Stimulated activated CD8-positive, alpha-beta memory T cell treated with anti-CD3 and anti-CD28 coated beads, Interleukin-2, amount 100 ng/mL, for 48 hours (primary cell): ENCODE measurements at places on chromosomes 12 and 14.

GRCh38 chr12:12622418-12622817 lies 10.7 kb downstream of the CREBL2 start:
- no peak for DNase-seq

DNA sequence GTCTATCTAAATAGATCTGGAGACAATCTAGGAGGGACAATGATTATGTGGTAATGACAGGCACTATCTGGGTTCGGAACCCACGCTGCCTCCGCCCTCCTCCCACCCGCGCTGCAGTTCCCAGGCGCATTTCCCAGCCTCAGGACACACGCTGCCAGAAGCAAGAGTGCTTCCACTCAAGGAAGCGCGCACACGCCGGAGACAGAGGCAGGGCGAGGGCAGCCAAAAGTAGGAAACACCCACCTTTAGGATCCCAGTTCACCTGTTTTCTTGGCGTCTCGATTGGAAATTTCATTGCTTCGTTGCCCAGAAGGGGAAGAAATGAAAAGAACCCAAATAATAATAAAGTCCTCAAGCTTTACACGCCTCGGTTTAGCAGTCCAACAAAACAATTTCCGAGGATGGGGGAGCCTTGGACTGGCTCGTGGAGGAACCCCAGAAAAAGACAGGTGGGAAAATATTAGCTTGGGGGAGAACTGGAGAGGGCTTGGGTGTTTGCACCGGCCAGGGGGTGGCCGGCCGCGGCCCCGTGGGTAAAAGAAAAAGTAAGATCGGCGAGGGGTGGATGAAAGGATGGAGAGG lies 474 bp downstream of the KCNK10 start:
- DNase-seq = no peak

GRCh38 chr14:65738339-65738738 lies 325.8 kb downstream of the FUT8 start:
- no peak for DNase-seq

- DNase-seq = no peak
Observed at GRCh38 chr14:29528889-29529288, 398.8 kb downstream of the PRKD1 start.

GRCh38 chr14:104794099-104794498 lies 1.4 kb downstream of the AKT1 start:
- peak; percentile 63 for DNase-seq

- no peak for DNase-seq
Observed at GRCh38 chr12:95516757-95517156, 34.5 kb downstream of the USP44 start.

- no peak for DNase-seq
Observed at GRCh38 chr12:88248606-88249005, 106.5 kb downstream of the TMTC3 start.

GRCh38 chr12:48105867-48106680 lies at the start of gene SENP1:
TSS of gene SENP1 (minus strand) at chr12:48106079. CDS start at chr12:48101472, 4,607 bp downstream.
- DNase-seq = peak; percentile 88

GRCh38 chr12:19689801-19690472 lies 250.6 kb downstream of the AEBP2 start:
- no peak for DNase-seq

- DNase-seq = peak; percentile 62
Observed at GRCh38 chr14:102928412-102929240, 6.2 kb downstream of the AMN start.

GRCh38 chr12:1907652-1908611 lies 10.5 kb downstream of the CACNA2D4 start:
- peak; percentile 19 for DNase-seq

GRCh38 chr14:68286667-68287066 lies 467.1 kb downstream of the RAD51B start:
- DNase-seq = no peak

DNA sequence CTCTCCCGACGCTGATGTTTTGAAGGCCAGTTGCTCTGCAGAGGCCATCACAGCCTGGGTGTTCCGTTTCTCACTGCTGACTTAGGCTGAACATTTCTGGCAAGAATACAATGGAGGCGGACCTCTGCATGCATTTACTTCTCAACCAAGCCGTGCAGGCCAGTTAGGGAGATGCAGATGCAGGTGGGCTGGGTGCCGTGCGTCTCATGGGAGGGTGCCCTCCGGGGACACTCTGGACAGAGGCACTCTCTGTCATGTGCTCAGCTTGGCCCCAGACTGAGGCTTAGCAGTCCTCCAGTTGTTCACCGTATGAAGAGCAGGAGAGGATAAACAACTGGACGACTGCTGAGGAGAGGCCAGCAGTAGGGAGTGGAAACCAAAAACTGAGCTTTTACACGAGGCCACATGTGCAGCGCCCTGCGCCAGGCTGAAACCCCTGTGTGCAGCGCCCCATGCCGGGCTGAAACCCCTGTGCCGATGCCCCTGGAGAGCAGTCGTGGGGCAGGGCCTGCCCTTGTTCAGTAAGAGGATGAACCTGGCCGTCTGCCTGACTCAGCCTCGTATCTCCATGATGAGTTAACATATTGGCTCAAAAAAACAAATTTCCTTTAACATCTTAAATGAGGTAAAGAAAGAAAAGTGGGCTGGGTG lies 32.3 kb downstream of the DDX51 start:
- no peak for DNase-seq

DNA sequence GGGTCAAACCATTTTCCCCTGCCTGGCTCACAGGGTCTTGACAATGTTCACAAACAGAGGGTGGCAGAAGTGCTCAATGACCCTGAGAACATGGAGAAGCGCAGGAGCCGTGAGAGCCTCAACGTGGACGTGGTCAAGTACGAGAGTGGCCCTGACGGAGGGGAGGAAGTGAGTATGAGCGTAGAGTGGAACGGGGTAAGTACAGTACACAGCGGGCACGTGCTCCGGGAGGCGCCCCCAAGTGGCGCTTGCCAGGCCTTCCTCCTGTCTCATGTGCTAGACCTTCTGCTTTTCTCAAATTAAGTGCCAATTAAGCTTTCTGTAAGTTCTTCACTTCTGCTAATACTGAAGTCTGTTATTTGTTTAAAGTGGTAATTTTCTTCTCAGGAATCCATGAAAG lies 35.9 kb downstream of the XRCC3 start:
- DNase-seq = peak; percentile 20

GRCh38 chr12:22340143-22340542 lies 5.6 kb upstream of the ST8SIA1 start:
- no peak for DNase-seq

- DNase-seq = no peak
Observed at GRCh38 chr14:31657917-31658316, 96.7 kb downstream of the NUBPL start.

DNA sequence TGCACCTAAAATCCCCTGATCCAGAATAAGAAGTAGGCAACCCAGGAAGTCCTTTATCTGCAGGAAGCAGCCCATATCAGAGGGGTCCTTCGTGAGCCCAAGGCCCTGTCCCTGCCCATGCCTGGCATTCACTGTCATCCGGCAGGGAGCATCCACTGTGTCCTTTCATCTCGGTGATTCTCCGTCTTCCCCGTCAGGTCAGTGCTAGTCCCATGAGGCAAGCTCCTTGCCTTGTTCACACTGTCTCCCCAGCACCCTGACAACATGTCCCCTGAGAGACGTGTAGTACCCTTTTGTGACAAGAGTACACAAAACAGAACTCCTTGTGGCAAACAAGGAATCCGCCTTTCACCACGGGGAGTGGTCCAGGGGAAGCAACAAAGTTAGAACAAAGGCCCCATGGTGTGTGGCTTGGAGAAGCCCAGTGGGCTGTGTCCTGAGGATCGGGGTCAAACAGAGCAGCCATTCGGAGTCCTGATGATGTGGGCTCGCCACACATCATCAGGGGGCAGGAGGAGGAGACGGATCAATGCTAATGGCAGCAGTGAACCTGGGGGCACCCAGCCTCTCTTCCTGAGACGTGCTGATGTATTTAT lies 112.1 kb downstream of the DICER1 start:
- DNase-seq = no peak

GRCh38 chr12:10067264-10067663 lies 31.5 kb downstream of the CLEC1A start:
- DNase-seq = no peak
